ENCODE measurements at places on chromosomes 16 and 17. TPM values are rescaled to one million over a fixed set of nuclear protein-coding genes. Genes with fewer than 3 reads are reported as not detected.

DNA sequence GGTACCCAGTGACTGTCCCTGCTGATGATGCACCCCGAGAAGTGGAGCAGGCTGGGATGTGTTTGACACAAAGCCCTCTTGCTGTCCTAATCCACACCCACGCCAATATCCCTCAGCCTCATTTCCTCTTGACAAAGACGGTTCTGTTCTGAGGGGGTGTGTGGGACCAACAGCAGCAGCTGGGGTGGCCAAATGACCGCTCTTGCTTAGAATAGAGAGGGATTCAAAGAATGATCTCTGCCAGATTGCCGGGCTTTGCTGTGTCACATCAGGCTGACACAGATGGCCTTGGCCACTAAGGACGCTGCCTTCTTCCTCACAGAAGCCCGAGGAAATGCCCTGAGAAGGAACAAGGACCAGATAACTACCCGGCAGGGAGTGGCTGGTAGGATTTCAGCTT, 250.7 kb downstream of the NTN1 start:
- no peak for DNase-seq

DNA sequence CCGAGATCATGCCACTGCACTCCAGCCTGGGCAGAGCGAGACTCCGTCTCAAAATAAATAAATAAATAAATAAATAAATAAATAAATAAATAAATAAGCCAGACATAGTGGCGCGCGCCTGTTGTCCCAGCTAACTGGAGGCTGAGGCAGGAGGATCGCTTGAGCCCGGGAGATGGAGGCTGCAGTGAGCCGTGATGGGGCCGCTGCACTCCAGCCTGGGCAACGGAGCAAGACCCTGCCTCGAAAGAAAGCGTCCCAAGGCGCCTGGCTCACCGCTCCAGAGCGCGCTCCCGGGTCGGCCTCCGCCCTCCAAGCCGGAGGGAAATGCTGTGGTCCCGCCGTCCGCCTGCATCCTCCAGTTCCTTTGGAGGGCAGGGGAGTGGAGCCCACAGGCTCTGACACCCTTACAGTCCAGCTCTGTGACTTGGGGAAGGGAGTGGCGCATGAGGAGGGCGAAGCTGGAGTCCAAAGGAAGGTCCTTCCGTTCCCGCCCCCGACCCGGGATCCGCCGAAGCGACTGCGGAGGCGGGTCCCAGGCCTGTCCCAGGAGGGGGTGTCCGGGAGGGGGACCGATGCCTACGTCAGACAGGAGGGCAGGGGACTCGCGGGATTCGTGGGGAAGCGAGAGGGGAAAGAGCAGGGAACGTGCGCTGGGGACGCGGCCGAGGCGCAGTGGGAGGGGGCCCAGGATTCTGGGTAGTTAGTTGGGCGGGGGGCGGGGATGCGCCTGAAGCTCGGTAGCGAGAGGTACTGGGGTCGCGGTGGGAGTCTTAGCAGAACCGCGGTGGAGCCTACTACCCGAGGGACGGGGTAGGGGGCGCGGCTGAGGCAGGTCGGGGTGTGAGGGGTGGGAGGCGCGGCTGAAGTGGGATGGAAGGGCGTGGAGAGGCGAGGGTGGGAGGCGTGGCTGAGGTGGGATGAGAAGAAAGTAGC, 8.4 kb upstream of the TRPV2 start:
- no peak for DNase-seq

Gene TNK1
- 5.8 TPM for polyA plus RNA-seq

GRCh38 chr16:80347900-80348299, 192.9 kb upstream of the DYNLRB2 start:
- no peak for DNase-seq

Gene MARVELD3
- polyA plus RNA-seq: not detected

DNA sequence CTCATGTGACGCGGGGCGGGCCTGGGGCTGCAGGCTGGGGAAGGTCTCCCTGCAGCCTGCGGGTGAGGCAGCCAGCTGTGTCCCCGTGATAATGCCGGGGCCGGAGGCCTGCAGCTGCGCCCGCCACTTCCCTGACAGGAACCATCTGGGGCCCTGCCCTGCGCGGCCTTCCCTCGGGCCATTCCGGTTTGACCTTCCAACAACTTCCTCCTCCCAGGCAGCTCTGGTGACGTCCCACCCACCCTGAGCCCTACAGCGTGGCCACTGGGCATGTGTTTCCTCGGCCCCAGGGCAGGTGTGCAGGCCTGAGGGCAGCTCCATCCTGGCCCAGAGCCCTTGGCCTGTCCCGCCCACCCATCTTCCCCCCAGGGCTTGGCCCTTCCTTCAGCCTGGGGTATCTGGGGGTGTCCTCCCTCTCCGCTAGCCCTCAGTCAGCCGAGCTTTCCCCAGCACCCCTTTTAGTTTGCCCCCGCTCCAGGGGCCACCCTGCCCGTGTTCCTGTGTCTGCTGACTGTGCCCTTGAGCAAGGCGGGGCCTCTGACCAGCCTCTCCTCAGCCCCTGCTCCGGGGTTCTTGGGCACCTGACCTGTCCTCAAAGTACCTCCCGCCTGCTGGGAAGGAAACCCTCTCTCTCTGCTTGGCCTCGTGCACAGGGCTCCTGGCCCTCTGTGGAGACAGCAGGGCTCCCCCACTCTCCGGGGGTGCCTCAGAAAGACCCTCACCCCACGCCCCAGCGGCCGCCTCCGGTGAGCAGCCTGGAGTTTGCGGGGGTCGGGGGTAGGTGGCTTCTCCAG, at the start of gene CBFA2T3:
TSS of gene CBFA2T3 (minus strand) at position 190 of the 794 bp plus-strand sequence. CDS start 400 bp downstream, outside the sequence.
- DNase-seq: no peak

Gene ITGAX
- 0.03 TPM for polyA plus RNA-seq

Data from naive thymus-derived CD8-positive, alpha-beta T cell (primary cell).